ENCODE measurements at places on chromosomes 2 and 18. TPM values are rescaled to one million over a fixed set of nuclear protein-coding genes. Genes with fewer than 3 reads are reported as not detected.

The ZNF142 gene
- 19.9 TPM for total RNA-seq

The GPR35 gene
- total RNA-seq, result 1.3 TPM

The CCDC148 gene
- 0.30 TPM for total RNA-seq

The GTF2A1L gene
- total RNA-seq, result not detected

The KCNF1 gene
- total RNA-seq, result 0.30 TPM

The TEX44 gene
- not detected for total RNA-seq

The IL1RL2 gene
- 0.30 TPM for total RNA-seq

The LRP2 gene
- 0.05 TPM for total RNA-seq

The CDH2 gene
- 370 TPM for total RNA-seq

The TMEM182 gene
- 174 TPM for total RNA-seq

The GAL3ST2 gene
- total RNA-seq, result not detected

The SNTG2 gene
- 0.47 TPM for total RNA-seq

All from left ventricle myocardium inferior (tissue), 1 donor.